ENCODE measurements at places on chromosomes 12 and 14.

DNA sequence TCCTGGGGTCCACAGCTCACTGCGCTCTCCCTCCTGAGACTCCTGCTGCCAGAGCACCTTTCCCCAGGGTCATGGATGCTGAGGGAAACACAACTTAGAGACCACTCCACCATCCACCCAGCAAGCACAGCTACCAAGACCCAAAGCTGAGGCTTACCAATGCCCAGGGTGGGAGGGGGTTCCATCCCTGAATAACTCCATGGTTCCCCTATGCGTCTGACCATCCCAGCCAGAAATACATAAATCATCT, 36.3 kb downstream of the DAD1 start:
- no peak for DNase-seq

- DNase-seq: peak; percentile 93
These were observed 18.6 kb upstream of the PTGR2 start for GRCh38 chr14:73833034-73833433.

DNA sequence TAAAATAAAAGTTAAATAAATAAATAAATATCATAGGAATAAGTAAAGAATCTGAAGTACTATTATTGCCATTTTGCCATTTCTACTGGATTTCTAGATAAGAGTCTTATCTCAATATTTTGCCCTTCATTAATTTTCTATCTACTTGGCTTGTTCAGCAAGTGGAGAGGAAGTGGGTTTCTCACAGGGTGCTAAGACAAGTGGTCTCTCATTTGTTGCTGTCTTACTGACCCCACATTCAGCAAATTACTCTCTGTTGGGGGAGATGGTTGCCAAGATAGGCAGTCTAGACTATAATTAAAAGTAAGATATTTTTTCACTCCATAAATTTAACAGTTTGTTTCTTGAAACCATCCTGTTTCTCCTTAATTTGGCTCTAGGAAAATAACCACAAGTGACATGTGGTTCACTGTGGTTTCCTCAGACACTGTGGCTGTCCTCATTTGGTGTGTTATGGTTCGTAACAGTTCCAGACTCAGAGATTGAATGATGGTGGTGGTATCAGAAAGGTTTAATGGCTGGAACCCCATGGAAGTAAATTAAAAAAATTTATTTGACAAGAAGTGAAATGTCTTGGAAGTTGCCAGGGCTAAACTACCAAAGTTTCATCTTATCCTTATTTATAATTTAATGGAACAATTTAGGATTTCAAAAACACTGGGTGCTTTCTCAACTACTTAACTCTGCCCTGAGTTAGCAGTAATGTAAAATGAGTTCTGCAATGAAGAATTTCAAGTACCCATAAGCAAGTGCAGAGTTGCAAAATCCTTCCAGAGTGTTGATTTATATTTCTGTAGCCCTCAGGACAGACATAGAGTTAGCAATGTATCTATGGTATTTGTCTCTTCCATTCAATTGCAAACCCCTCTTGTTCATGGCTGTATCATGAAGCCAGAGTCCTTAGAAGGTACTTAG, 214.8 kb downstream of the MSRB3 start:
- DNase-seq: no peak

DNA sequence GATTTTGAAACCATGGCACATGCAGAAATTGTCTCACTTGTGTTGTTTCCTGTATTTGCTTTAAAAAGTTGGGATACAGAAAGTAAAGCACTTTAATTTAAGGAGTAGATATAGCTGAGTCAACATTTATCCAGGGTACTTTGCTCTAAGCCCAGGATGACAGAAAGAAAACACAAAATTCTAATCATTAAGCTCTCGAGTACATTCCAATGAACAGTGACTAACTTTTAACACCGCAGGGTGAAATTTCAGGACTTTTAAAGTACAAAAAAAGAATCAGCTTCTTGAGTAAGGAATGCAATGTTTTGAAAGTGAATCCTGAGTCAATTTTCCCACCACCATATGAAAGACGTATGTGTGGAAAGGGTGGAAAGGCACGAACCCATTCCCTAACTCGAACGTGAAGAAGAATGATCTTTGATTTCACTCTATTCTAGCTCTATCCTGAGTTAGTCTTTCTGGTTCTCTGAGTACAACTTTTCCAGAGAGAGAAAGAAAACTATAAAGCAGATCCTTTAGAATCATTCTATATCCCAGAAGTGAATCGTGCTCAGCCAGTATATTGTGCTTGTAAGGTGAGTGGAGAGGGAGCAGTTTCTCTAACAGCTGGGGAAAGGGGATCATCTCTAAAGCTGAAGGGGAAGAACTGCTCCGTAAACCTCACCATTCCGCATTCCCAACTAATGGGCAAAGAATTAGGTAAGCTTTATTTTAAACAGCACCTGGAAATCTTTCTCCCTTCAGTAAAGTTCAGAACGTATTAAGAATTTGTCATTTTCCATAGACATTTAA, 779.0 kb upstream of the FLRT2 start:
- DNase-seq: peak; percentile 83

DNA sequence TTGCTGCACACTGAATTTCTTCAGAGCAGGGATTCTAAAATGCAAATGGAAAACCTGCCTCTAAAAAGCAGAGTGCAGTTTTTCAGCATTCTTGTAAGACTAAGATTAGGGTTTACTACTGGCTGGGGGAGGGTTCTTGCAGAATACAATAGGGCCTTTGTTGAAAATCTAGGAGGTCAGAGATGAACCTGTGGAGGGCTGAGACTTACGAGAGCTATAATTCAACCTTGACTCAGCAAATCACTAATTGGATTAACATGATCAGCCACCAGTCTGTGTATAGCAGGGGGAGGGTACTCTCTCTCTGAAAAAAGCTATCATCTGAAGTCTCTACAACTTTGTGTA, 92.6 kb upstream of the HIF1A start:
- DNase-seq: no peak

DNA sequence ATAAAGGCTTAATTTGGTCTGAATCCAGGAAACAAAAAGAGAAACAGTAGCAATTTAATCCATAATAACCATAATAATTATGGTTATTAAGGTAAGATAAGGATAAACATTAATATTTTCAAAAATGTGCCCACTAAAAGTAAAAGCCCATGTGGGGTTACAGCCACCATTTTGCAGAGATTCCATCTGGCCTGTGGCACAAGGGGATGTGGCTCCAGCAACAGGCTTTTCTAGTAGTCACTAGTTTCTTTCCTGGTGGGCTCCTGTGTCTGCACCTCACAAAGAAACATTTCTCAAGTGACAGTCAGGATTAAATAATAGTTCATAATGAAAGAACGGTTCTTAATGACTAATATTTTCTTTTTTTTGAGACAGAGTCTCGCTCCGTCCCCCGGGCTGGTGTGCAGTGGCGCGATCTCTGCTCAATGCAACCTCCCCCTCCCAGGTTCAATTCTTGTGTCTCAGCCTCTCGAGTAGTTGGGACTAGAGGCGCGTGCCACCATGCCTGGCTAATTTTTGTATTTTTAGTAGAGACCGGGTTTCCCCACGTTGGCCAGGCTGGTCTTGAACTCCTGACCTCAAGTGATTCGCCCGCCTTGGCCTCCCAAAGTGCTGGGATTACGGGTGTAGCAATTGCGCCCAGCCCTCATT, 32.2 kb downstream of the GPR19 start:
- DNase-seq: no peak

DNA sequence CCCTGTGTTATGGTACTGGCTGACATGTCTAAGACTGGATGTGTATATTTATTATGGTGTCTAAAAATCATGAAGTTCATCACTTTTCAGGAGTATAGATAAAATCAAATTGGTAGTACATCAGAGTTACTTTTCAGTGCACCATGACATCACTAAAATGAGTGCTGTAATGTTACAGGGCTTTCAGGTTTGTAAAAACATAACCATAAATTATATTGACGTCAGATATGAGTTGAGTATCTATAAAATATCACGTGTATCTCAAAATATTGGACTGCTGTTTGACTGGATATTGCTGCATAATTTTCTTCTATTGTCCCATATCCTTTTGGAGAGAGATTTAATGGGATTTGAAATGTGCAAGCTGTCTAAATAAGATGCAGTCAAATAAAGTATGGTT, 22.0 kb downstream of the NAA30 start:
- no peak for DNase-seq

DNA sequence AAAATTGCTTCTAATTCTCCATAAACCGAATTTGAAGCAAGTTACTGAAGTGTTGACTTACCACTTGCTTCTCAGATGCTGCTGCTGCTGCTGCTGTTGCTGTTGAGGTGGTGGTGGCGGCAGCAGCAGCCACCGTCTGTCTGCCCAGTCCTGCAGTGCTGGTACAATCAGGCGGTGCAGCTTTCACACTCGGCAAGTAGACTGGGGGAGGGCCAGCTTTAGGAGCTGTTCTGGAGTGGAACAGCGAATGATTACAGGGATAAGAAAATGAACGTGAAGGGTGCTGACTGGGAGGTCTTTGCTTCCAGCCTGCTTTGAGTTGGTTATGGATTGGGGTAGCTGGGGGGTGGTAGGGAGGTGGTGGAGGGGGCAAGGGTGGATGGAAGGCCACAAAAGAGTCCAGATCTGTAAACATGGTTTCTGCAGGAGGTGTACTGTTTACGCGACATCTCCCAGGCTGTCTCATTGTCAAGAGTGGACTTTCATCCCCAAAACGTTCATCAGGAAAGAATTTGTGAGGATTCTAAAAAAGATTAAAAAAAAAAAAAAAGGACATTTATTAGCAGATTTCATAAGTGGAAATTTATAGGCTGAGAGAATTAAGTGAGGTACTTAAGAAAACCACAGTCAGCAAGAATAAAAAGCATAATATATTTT, 38.8 kb downstream of the UBR7 start:
- DNase-seq: no peak

GRCh38 chr12:125696054-125696453, 630.8 kb downstream of the AACS start:
- no peak for DNase-seq

- no peak for DNase-seq
These were observed 7.5 kb upstream of the CCDC177 start for GRCh38 chr14:69582212-69582611.

DNA sequence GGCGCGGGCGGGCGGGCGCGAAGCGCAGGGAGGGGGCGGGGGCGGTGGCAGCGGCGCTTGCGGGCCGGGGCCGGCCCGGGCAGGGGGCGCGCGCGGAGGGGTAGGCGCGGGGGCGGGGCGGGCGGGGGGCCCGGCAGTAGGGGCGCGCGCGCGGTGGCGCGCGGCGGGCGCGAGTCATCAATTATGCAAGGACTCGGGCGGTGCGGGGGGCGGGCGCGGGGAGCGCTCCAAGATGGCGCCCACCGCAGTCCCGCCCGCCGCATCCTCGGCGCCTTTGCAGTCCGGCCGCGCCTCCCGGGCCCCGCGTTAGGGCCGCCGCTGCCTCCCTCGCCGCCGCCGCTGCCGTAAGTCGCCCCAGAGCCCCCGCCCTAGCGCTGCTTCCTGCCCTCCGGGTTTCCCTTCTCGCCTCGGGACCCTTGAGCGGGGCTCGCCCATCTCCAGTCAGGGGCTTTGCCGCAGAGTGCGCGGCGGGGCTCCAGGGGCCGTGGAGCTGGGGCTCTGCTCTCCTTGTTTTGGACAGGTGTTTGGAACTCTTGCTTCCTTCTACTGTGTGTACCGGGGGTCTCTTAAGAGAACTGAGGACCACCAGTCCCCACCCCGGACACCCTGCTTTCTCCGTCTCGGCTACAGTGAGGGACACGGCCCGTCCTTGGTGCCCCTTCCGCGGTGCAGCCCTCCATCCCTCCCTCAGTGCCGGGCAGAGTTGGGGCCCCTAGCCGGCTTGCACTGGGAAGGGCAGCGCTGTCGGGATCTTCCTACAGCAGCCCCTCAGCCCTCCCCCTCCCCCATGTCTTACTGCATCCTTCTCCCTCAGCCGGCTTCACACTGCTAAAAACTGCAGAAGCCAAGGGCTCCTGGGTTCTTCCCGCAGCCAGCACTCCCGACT, at the start of gene SCN8A:
SCN8A (plus strand) TSS at position 218 of the 886 bp plus-strand sequence. CDS start 71,585 bp downstream, outside the sequence.
- peak; percentile 5 for DNase-seq

DNA sequence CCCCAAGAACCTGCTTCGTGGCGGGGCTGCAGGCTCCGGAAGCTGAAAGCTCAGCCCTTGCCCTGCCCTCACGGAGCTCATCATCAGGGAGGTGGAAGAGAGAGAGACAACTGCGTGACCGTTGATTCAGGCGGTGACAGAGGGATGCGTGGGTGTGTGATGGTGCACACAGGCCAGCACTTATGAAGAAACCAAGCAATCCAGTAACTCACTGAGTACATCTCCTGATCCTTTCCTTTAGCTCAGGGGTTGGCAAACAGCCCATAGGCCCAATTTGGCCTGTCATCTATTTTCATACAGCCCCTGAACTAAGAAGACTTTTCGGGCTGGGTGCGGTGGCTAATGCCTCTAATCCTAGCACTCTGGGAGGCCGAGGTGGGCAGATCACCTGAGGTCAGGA, 49.9 kb downstream of the TESC start:
- no peak for DNase-seq

DNA sequence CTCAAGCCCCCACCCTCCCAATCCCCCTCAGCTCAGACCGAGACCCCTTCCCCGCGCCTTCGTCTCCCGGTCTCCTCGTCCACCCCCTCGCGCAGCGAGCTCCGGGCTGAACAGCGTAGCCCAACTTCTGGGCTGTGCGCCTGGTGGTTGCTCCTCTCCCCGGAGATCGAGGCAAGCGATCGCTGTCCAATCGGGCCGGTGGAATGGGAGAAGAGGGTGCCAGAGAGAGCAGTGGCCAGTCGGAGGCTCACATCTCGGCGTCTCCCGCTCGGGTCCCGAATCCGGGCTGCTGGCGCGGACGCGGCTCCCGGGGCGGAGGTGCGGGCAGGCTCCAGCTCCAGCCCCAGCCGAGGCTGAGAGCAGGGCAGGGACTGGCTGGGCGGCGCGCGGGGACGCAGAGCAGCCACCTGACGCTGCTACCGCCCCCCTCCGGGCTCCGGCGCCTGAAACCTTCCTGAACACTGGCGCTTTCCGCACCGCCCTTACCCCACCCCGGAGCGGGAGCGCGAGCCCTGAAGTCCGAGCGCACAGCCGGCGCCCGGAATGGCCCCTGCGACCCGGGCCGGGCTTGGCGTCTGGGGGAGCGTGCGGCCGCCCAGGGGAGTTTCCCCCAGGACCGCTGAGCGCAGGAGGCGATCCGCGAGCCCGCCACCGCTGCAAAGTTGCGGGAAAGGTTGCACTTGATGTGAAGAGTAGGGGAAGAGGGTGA, 508 bp upstream of the KCNH5 start:
- DNase-seq: no peak

GRCh38 chr12:60278209-60278608, 682.4 kb downstream of the SLC16A7 start:
- DNase-seq: no peak

- peak; percentile 82 for DNase-seq
These were observed 127.4 kb downstream of the CRADD start for GRCh38 chr12:93804392-93805179.

- no peak for DNase-seq
These were observed 14.4 kb downstream of the PLEKHG7 start for GRCh38 chr12:92717202-92717601.

DNA sequence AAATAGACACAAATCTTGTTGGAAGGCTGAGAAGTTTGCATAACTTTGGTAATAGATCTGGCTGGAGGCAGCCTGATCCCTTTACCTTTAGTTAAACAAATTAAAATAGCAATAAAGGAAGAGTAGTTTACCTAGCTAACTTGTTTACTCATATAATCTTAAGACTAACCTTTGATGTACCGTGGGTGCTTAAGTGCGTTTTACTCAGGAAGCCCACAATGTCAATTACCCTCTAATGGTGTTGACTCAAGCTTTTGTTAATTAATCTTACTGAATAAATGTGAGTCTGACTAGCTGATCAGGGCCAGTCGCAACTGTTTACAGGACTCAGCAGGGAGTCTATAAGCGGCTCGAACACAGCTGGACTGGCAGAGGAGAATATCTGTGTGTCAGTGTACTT, 51.5 kb downstream of the FAR2 start:
- no peak for DNase-seq

- no peak for DNase-seq
These were observed 38.6 kb downstream of the CYP46A1 start for GRCh38 chr14:99722741-99723140.

- peak; percentile 37 for DNase-seq
These were observed 213.6 kb downstream of the DAD1 start for GRCh38 chr14:22375321-22375930.
